ENCODE measurements at places on chromosomes 5 and 9.

- DNase-seq = no peak
Observed at GRCh38 chr5:122516432-122516743, 204.4 kb downstream of the SNCAIP start.

DNA sequence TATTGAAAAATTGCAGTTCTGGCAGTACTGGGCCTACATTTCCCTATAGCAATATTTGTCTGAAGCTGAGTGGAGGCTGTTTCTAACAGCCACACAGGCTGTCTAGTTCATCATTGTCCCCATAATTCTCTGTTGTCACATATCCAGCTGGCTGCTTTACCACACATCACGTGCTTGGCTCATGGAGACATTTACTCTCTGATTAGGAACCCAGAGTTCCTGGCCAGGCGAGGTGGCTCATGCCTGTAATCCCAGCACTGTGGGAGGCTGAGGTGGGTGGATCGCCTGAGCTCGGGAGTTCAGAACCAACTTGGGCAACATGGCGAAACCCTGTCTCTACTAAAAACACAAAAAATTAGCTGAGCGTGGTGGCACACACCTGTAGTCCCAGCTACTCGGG is 81.4 kb downstream of the PGM5 start:
- DNase-seq = no peak

GRCh38 chr9:113772121-113772810 is 103.8 kb upstream of the ZNF618 start:
- DNase-seq = peak; percentile 64

DNA sequence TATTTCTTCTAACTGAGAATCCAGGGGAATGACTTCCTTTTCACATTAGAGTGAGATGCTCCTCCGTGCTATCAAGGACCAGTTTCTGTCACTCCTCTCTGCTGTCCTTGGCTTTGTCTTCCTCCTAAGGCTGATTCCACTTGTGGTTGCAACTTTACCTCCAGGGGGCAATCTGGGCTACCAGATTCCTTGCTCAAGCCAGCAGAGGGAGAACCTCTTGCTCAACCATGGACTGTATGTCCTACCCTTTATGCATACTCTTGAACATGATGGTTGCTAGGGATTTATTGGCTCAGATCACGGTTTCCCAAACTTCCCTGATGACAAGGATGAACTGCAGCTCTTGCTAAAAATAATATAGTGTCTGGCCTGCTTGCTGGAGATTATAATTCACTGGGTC is 24.0 kb downstream of the NNT start:
- DNase-seq = peak; percentile 78

GRCh38 chr5:109448838-109449237 is 39.1 kb upstream of the PJA2 start:
- DNase-seq = no peak

- DNase-seq = no peak
Observed at GRCh38 chr9:33227741-33228140, 12.2 kb upstream of the SPINK4 start.

DNA sequence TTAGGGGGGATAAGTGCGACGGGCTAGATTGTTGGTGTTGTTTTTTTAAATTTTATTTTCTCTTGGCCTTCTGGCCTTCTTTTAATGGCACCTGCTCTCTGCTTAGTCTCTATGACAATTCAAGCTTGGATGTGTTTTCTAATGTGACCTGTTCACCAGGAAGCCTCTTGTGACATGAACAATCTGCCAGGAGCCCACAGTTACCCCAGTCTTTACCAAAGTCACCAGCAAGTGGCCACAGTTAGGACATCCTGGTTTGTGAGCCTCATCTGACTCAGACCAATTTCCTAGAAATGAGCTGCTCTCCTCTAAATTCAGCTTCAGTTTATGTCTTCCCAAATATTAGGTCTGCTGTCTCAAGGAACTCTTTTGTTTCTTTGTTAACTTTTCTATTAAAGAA is 135.8 kb downstream of the TLE4 start:
- no peak for DNase-seq

Measured in fibroblast of pulmonary artery (primary cell).